ENCODE measurements at places on chromosomes 5 and 9.

GRCh38 chr9:128625391-128626146, 31.1 kb downstream of the DYNC2I2 start:
- peak; percentile 27 for DNase-seq

DNA sequence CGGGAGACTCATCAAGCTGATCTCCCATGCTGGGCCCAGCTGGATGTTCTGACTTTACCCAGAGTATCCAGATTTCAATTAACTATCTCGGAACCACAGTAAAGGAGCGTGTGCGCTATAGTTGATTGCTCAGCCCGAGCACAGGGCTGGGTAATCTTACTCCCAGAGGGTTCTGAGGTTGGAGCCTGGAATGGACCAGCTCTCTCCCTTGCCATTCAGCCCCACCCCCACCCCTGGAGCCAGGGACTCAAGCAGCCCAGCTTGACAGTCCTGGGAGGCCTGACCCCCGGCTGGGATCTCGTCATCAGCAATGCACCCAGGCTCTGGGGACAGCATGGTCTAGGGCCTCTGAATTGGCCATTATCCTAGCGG, 23.7 kb upstream of the PTGES start:
- no peak for DNase-seq

DNA sequence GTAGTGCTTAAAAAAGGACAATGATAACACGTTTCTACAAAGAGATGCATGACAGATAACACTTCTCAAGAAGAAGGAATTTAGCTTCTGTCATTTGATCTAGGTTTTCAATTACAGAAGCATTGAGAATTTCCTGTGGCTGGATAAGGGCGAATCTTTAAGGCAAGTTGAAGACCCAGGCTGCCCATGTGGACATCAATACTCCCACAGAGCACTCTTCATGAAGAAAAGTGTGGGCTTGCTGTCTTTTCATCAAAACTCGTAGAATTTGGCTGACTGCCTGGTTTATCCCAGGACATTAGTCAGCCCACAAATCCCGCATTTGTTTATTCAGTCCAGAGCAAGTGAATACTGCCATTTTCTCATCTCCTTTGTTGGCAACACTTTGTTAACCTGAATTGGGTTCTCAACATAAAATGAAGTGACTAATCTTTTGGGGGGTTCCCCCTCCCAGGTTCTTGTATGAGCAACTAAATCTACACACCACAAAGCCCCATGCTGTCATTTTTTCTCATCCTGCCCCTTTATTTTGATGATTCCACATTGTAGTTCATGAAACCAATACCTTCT, 43.4 kb upstream of the CDKN2B start:
- DNase-seq, result no peak

- DNase-seq, result no peak
Observed at GRCh38 chr9:69190863-69191181, 16.7 kb downstream of the TJP2 start.

DNA sequence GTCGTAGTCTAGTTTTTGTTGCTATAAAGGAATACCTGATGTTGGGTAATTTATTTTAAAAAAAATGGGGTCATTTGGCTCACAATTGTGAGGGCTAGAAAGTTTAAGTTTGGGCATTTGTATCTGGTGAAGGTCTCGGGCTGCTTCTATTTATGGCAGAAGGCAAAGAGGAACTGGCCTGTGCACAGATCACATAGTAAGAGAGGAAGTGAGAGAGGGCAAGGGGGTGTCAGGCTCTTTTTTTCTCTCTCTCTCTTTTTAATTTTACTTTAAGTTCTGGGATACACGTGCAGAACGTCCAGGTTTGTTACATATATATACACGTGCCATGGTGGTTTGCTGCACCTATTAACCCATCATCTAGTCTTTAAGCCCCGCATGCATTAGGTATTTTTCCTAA, 453.3 kb downstream of the DIRAS2 start:
- peak; percentile 46 for DNase-seq

DNA sequence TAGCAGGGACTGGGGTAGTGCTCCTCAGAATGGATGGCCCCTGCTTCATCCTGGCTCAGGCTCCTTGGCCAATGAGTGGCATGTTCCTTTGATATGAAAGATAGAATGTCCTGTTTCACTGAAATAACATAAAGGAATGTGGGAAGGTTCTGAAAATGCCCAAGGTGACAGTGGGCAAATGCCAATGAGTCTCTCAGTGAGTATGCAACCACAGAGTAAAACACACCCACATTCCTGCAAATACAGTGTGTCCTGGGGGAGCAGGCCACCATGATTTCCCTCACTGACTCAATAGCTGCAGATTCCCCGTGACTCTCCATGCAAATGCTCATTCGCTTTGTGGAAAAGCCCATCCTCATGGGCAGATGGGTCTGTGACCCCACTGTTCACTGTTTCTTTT, 36.4 kb downstream of the ZNF366 start:
- DNase-seq, result no peak

DNA sequence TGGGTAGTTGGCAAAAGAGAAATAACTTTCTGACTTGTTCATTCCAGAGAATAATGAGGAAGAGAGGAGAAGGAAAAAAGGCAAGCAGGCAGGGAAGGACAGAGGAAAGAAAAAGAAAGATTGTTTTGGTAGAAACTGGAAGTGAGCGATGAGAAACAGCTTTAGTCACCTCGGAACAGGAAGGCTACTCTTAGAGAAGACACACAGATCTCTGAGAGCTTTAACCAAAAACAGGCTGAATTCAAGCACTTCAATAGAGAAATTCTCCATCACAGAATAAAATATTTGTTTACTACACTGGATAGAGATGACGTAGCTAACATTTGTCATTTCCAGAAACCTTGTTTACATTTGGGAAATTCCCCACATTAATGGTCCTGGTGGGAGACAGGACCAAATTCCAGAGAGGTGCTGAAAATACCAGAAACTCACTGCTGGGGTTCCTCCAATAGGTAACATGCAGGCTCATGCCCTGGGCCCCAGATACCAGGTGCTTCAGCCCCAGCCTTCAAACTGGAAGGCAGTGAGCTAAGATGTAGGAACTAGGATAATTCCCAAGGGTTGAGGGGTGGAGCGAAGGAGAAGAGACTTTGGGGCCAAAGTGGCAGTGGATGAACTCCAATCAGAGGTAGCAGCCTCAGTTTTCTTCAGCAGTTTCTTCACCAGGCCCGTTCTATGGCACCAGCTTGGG, 227.7 kb upstream of the GRAMD2B start:
- no peak for DNase-seq

- DNase-seq, result no peak
Observed at GRCh38 chr5:150073086-150073625, 13.2 kb downstream of the CSF1R start.

DNA sequence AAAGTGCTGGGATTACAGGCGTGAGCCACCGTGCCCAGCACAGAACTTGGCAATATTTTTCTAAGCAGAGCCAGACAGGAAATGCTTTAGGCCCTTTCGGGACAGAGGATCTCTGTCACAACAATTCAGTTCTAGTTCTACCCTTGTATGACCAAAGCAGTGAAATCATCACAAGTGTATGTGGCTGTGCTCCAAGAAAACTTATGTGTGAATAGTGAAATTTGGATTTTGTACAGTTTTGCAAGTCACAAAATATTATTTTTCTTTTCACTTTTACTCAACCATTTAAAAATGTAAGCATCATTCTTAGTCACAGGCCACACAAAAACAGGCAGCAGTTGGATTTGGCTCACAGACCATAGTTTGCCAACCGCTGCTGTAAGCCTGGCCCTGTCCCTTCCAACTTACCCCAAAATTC, 20.4 kb upstream of the PRUNE2 start:
- DNase-seq, result no peak

- no peak for DNase-seq
Observed at GRCh38 chr5:175694371-175695160, 36.7 kb downstream of the HRH2 start.

DNA sequence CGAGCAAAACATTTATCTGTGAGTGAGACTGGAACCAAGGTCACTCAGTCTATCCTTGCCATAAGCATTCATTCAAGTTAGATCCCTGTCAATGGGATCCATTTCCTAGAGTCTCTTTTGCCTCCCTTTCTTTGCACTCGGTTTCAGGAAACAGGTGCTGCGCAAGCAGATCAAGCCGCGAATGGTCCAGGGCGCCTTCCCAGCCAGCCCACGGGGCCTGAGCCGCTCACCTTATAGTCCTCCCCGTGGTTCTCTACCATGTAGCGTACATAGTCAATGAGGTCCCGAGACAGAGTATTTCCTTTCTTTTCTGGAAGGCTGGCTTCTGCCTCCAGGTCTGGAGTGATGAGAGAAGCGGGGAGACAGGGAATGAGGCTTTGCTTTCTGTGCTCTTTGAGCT, 3.4 kb downstream of the NOP16 start:
- no peak for DNase-seq
